ENCODE measurements at places on chromosomes 4 and X. TPM values are rescaled to one million over a fixed set of nuclear protein-coding genes. Genes with fewer than 3 reads are reported as not detected.

The GRID2 gene
- 81.9 TPM for total RNA-seq

The SRPK3 gene
- total RNA-seq: not detected

The GPR34 gene
- not detected for total RNA-seq

The CT47C1 gene
- total RNA-seq: not detected

The KCND1 gene
- 6.8 TPM for total RNA-seq

The PABPC1L2B gene
- 1.7 TPM for total RNA-seq
